T follicular helper cell (primary cell): ENCODE measurements at places on chromosomes 3 and 15.

GRCh38 chr15:100913961-100914360 is 5.2 kb upstream of the LRRK1 start:
- DNase-seq, result no peak

GRCh38 chr3:156396851-156397250 is 158.1 kb downstream of the SSR3 start:
- DNase-seq, result no peak

DNA sequence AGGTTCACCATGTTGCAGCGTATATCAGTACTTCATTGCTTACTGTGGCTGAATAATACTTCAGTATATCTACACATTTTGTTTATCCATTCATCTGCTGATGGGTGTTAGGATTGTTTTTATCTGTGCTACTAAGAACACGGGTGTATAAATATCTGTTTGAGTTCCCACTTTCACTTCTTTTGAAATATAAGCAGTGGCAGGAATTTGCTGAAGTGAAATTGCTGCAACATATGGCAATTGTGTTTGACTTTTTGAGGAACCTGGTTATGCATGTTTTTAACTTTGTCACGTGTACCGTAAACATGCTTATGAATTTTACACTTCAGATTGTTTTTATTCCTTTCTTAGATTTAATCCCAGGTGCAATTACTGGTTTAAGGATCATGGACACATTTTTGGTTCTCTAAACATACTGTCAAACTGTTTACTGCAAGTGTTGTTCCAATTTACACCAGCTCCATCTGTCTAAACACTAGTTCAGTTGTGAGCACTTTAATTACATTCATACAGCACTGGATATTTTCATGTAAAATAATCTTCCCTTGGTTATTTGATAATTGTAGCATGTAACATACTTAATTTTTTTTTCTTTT is 23.1 kb downstream of the TRAK1 start:
- no peak for DNase-seq

GRCh38 chr15:43144512-43144911 is 11.1 kb downstream of the TMEM62 start:
- DNase-seq, result no peak

GRCh38 chr15:95215017-95215416 is 983.7 kb downstream of the MCTP2 start:
- DNase-seq, result no peak

DNA sequence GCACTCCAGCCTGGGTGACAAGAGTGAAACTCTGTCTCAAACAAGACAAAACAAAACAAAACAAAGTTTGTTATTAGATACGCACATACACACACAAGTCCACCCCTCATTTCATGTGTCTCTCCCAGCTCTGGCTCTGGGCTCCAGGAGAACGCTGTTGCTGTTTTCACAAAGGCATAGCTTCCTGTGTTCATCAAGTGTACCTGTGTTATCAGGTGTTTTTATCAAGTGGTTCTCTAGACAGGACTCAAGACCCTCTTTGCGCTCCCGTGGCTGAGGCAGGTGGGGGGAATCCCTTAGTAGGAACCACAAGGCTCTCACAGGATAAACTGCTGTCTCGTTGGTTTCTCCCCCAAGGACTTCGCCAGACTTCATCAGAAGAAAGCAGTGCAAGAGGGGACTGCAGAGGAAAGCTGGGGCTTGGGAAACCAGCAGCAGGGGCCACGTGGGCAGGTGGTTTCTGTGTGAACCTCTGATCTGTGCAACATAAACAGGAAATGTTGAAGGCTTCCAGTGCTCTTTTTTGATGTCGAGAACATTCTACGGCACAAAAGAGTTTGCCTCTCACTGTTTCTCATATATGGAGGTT is 6.9 kb upstream of the PPP1R2 start:
- DNase-seq, result peak; percentile 84

- DNase-seq, result no peak
These were observed 24.6 kb upstream of the GATA2 start for GRCh38 chr3:128517648-128518047.

- DNase-seq, result no peak
These were observed 119.9 kb upstream of the FEZF2 start for GRCh38 chr3:62493109-62493801.

DNA sequence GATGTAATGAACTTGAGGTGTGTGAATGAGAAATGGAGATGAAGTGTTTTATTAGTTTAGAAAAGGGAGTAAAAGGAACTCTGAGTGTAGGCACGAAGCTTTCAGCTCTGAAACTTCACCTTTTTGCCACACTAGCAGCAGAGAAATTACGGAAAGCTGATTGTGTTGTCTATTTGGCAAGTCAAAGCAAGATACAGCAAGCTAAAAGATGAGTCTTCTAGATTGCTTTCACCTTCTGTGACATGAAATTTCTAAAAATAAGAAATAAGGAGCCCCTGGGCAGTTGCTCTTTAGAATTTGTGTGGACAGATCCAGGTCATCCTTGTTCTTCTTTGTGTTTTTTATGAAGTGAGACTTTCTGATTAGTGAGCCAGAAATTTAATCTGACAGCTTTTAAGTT is 143.4 kb downstream of the FNDC3B start:
- no peak for DNase-seq

- DNase-seq, result no peak
These were observed 72.1 kb downstream of the RSL24D1 start for GRCh38 chr15:55124616-55125015.

DNA sequence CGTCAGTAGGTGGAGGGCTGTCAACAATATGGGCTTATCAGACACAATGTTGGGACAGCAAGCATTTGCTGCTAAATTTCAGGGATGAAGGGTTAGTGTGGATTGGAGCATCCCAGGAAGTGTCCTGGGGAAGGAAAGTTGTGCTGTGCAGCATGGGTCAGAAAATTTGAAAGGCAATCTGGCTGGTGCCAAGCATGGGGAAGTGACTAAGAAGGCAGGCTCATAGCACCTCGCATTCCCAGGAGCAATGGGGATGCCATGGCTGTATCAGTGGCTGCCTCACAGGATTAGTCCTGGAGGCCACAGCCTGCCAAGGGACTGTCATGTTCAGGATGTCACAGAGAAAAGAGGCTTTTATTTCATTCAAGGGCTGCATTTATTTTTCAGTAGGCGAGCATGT is 322.4 kb upstream of the TRIM42 start:
- DNase-seq, result no peak

- DNase-seq, result no peak
These were observed 39.6 kb downstream of the CCDC54 start for GRCh38 chr3:107416886-107417285.

DNA sequence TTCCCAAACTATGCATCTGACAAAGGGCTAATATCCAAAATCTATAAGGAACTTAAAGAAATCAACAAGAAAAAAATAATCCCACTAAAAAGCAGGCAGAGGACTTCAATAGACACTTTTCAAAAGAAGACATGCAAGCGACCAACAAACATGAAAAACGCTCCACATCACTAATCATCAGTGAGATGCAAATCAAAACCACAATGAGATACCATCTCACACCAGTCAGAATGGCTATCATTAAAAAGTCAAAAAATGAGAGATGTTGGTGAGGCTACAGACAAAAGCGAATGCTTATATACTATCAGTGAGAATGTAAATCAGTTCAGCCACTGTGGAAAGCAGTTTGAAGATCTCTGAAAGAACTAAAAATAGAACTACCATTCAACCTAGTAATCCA is 20.2 kb downstream of the CFAP44 start:
- no peak for DNase-seq

GRCh38 chr3:137845194-137845593 is 81.1 kb downstream of the SOX14 start:
- no peak for DNase-seq

- no peak for DNase-seq
These were observed 501 bp downstream of the NDN start for GRCh38 chr15:23686466-23687142.

GRCh38 chr3:63061449-63061848 is 186.2 kb upstream of the CADPS start:
- DNase-seq, result no peak

GRCh38 chr3:126486360-126486847 is 10.7 kb upstream of the ZXDC start:
- DNase-seq, result no peak

DNA sequence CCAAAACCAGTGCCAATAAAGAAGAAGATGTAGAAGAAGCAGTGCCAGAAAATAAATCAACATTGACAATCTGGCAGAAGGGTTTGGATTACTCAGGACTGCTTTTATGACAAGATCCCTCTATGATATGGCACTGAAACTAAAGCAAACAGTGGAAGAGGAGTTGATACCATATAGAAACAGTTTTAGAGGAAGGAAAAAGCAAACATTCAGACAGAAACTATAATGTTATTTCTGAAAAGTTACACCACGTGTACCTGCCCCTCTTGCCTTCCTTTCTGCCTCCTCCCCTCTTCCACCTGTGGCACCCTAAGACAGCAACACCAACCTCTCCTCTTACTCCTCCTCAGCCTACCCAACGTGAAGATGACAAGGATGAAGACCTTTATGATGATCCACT is 63.0 kb downstream of the SFMBT1 start:
- no peak for DNase-seq

- DNase-seq, result no peak
These were observed 275.6 kb downstream of the XXYLT1 start for GRCh38 chr3:194995334-194995733.

DNA sequence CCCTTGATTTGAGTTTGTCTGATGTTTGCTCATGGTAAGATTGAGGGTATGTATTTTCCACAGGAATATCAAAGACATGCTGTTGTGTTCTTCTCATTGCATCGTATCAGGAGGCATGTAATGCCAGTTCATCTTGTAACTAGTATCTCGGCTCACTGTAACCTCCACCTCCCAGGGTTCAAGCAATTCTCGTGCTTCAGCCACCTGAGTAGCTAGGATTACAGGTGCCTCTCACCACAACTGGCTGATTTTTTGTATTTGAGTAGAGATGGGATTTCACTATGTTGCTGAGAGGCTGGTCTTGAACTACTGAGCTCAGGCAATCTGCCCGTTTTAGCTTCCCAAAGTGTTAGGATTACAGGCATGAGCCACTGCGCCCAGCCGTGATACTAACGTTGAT is 162.9 kb upstream of the BHLHE40 start:
- no peak for DNase-seq

DNA sequence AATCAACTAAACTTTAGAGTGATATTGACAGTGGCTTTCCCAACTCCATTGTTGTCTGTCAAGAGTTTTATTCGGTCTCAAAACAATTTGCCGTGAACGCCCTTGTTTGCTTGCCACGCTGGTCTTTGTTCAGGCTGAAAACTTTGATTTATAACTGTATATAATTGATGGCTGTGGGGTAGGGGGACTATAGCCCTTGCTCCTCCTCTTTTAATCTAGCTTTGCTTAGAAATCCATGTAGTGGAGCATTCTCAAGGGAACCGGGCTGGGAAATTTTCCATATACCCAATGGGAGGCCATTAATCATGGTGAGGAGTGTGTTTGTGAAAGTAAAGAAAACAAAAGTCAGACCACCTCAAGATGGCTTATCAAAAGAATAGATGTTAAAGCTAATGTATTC is 339.8 kb upstream of the RARB start:
- DNase-seq, result no peak

GRCh38 chr15:83977992-83978391 is 257.6 kb upstream of the GOLGA6L4 start:
- DNase-seq, result no peak

- DNase-seq, result no peak
These were observed 7.0 kb downstream of the SLC6A20 start for GRCh38 chr3:45789235-45789812.

DNA sequence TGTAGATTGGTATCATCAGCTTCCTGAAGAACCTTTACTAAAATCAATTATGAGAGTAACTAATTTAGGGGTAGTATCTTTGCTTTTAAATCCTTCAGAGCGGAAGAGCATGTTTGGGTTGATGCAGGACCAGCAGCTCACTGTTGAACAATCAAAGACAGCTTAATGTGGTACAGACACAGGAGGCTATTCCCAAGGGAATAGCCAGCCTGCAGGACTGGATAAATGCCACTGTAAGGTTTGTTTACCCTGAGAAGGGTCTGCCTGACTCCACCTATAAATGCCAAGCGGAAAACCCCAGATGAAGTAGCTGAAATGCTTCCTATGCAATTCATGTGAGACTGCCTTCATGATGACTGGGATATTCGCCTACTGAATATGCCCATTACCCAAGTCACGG is 16.0 kb upstream of the STAC start:
- no peak for DNase-seq

DNA sequence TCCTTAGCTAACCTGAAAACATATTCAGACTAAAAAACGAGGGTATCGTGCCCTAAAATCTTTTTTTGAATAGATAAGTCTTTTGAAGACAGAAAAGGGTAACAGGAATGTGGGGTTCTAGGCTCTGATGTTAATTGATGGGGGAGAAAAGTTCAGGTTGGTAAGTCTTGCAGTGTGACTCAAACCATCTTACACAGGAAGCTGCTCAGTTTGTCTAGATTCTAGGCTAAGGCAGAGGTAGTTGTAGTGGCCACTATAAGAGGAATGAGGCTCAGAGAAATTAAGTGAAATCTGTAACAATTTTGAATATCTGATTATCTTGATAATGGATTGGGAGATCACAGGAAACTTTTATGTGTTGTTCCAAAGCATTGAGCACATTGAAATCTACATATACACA is 267.9 kb downstream of the PDCD6IP start:
- no peak for DNase-seq

GRCh38 chr3:75254685-75255084 is 409.4 kb upstream of the FRG2C start:
- no peak for DNase-seq
